ENCODE measurements at places on chromosomes 2 and 18. TPM values are rescaled to one million over a fixed set of nuclear protein-coding genes. Genes with fewer than 3 reads are reported as not detected.

Gene ERICH2
- total RNA-seq = not detected

Gene CRYGD
- not detected for total RNA-seq

Gene MAPK4
- total RNA-seq = not detected

Gene EML6
- total RNA-seq = 0.66 TPM

Gene CCNYL1
- 13.7 TPM for total RNA-seq

Gene ST8SIA5
- 0.15 TPM for total RNA-seq

Gene BOK
- total RNA-seq = 17.2 TPM

Gene SERPINB4
- not detected for total RNA-seq

Gene CYP26B1
- under 0.01 TPM for total RNA-seq

Gene ITGA6
- total RNA-seq = 56.3 TPM

Gene DHX57
- 20.3 TPM for total RNA-seq

Gene UGT1A3
- not detected for total RNA-seq

Gene CYBRD1
- total RNA-seq = 497 TPM

Gene GREB1L
- total RNA-seq = not detected

Gene ZAP70
- not detected for total RNA-seq

Gene GKN1
- not detected for total RNA-seq

Gene CFAP65
- not detected for total RNA-seq

Gene PDE11A
- not detected for total RNA-seq

All from smooth muscle cell of trachea (primary cell).